Stimulated activated CD4-positive, alpha-beta T cell treated with anti-CD3 and anti-CD28 coated beads, TNF-alpha, amount 100 ng/mL, for 48 hours (primary cell): ENCODE measurements at places on chromosomes 2 and 18.

DNA sequence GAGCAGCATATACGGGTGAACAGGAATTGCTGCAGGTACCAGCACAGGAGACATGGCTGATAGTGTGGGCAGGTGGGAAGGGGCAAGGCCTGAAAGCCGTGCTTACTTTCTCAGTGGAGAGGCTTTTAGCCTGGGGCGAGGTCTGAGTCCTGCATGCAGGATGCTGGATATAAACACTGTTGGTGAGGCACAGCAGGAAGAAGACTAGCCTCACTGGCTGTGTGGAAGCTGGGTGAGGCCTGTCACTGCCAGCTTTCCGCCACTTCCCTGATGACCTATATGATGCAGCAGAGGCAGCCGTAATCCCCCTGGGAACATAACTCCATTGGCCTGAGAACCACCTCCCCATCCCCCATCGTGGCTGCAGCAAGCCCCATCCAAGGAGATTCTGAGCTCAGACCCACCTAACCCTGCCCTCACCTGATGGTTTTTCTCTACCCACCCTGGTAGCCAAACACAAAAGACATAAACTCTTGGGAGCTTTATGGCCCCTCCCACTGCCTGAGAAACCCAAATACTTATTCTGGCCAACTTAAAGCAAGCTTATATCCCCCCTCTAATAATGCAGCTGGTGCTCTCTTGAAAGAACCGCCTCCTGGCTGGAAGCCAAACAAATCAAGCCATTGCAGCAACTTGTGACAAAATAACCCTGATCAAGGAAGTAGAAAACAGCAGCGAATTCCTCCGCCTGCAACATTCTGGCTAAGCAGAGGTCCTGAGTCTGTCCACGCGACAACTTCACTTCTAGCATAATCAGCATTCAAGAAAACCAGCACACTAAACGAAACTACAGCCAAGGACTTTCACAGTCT lies 54.6 kb upstream of the DSC1 start:
- no peak for DNase-seq

GRCh38 chr2:181850936-181851560 lies 40.5 kb upstream of the ITPRID2 start:
- DNase-seq = no peak

- no peak for DNase-seq
Observed at GRCh38 chr2:186612555-186613440, 22.9 kb downstream of the ITGAV start.

- no peak for DNase-seq
Observed at GRCh38 chr2:38073211-38074057, 2.5 kb downstream of the CYP1B1 start.

GRCh38 chr18:7740821-7741220 lies 173.7 kb downstream of the PTPRM start:
- no peak for DNase-seq

DNA sequence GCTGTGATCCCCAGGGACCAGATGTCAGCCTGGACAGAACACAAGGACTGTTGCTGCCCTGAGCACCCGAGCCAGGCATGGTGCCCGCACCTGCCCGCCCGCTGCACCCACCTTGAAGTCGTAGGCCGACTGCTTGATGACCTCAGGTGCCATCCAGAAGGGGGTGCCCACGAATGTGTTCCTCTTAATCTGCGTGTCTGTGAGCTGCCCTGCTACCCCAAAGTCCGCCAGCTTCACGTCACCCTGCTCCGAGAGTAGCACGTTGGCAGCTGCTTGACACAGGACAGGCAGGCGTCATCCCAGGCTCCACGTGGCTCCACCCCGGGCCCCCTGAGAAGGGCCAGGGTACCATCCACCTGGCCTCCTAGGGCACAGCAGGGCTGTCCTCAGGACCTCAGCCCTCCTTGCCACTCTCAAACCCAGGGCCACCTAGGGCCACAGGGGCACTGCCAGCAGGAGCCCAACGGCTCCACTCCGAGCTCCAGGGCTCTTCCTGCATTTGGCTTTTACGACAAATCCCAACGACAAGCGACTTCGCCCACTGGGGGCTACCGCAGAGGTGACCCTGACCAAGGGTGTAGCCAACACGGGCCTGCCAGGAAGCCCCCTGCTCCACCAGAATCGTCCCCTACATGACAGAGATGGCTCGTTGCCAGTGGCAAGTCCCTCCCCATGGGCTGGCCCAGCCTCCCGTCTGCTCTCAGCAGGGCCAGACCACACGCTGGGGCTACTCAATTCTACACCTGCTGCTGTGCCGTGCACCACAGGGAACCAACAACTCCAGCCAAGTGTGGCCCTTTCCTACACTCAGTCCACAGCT lies 9.0 kb downstream of the STK25 start:
- DNase-seq = no peak

DNA sequence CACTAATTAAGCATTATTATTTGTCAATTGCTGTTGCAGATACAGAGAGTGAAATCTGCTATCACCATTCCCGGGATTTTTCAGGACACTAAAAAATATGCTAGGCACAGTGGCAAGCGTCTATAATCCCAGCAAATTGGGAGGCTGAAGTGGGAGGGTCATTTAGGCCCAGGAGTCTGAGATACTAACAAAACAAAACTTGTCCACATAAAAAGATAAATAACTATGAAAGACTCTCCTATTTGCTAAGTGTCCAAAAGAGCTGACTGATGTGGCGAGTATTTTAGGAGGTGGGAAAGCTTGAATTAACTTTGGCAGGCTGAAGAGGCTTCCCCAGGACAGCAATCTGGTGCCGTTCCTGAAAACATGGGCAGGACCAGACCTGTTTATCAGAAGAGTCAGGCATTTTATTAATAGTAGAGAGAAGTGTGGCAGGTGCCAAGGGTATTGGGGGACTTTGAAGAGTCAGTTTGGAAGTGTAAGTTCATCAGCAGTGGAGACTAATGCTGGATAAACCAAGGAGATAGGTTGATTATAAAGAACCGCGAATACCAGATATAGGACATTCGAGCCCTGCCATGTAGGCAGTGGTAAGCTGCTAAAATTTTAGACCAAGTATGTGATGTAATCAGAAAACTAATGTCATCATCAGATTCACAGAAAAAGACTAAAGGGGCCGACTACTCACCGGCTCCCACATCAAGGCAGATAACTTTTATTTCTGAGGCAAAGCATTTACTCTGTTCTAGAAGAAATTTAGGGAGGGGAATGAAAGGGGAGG lies 201.8 kb downstream of the EPHA4 start:
- DNase-seq = no peak

DNA sequence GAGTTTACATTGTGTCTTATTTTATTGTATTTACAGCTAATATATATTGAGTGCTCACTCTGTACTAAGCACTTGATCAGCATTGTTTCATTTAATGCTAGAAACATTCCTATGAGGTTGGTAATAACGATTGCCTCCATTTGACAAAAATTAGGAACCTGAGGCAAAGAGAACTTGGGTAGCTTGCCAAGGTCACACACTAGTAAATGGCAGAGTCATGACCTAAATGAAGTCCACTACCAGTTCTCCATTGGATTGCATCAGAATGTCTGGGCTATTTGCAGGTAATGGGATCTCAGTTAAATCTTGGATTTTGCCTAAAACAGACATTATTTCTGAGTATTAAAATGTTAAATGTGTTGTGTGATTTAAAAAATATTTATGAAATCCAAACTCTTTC lies 65.8 kb upstream of the CRIM1 start:
- DNase-seq = no peak

- no peak for DNase-seq
Observed at GRCh38 chr2:203016716-203017115, 2.0 kb downstream of the NBEAL1 start.

DNA sequence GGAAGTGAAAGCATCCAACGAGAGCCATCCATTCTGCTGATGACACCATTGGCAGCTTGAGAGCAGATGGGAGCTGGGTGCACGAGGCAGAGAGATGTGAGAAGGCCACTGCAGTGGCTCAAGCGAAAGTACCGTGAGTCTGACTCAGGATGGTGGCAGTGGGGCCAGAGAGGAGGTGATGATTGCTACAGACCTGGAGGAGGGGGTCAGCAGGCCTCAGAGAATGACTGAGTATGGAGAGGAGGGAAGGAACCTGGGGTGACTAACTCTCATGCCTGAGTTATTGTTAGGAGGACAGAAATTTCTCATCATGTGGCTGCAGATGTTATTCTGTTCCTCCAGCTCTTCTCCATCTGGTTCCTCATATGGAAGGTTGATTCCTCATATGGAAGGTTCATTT lies 8.8 kb upstream of the ZBTB7C start:
- DNase-seq = no peak

DNA sequence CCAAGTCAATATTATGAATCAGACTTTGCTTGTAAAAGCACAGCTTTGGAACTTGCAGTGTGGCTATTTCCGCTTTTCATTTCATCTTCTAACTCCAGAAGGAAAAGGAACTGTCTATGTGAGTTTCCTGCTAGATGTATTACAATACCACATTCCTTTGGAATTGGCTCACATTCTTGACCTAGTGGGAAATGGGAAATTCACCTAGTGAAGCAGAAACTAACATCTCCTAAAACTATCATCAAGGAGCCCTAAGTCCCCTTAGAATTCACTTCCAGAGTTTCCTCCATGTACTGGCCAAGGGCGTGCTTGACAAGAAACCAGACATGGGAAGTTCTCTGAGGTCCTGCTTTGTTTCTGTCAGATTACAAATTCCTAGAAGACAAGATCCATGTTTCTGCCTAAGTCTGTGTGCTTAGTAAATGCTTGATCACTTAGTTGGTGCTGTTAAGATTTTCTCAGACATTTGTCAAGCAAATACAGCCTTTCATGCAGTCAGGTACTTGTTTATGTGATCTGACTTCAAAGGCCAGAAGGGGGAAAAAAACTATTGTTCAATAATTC lies 275.7 kb upstream of the FN1 start:
- DNase-seq = no peak

DNA sequence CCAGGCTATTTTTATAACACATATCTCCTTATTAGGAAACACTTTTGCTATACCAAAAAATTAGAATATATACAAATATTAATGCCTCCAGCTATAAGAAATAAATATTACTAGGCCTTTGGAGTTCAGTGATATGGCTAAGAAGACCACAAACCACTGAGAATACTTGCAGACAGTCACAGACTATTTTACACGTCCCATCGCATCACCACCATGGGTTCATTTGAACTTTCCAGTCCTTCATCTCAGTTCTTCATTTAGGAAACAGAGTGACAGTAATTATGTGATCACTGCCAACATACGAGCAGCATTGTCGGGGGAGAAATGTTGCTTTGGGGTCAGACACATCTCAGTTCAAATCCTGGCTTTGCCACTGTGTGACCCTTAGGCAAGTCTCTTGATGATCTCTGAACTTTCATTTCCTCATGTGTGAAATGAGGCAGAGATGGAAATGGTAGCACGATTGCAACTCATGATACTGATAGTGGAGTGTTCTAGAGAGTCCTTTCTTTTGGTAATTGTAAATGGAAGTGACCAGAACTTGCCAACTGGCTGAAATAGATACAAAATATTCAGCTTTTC lies 138.9 kb upstream of the NRP2 start:
- DNase-seq = no peak

GRCh38 chr2:145653553-145653952 lies 1133.6 kb upstream of the ZEB2 start:
- DNase-seq = no peak

- no peak for DNase-seq
Observed at GRCh38 chr2:77567723-77568122, 45.5 kb upstream of the LRRTM4 start.

DNA sequence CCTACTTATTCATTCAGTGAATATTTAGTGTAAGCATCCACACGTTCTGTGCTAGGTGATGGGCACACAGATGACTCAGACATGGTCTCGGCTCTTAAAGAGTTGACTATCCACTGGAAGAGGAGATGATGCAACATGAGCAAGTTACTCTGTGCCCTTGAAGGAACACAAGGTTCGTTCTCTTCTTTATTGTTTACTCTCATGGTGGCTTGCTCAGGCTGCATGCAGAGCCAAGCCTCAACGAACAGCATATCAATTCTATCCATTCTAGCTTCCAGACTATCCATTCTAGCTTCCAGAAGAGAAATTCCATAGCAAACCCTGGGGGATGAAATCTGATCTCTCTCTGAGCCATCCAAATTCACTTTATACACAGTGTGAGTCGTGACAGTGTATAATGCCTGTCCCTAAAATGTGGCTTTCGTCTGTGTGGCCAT lies 68.1 kb upstream of the CTAGE1 start:
- no peak for DNase-seq

DNA sequence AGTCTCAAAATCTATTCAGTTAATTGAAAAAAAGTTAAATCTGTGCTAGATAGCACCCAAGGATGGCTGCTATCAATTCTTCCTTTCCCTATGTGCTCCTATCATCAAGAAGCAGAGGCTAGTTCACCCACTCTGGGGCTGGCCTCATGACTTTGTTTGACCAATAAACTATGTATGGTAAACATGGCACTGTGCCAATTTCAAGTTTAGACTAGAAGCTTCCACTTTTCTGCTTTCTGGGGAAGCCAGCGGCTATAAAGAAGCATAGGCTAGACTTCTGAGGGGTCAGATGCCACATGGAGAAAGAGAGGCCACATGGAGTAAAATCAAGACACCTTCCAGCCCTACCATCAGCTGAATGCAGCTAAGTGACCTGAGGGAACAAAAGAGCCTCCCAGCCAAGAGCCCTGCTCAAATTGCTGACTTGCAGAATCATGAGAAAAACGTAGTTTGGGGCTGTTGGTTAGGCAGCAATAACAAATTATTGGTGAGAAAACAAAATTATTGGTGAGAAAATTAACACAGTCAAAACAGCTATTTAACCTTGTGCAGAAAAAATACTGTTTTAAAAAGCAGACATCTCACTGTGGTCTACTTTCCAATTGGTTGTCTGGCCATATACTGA lies 86.5 kb upstream of the SLC14A2 start:
- no peak for DNase-seq

GRCh38 chr2:160672211-160672610 lies 178.6 kb upstream of the RBMS1 start:
- no peak for DNase-seq

- no peak for DNase-seq
Observed at GRCh38 chr2:84393829-84394228, 65.3 kb downstream of the SUCLG1 start.

DNA sequence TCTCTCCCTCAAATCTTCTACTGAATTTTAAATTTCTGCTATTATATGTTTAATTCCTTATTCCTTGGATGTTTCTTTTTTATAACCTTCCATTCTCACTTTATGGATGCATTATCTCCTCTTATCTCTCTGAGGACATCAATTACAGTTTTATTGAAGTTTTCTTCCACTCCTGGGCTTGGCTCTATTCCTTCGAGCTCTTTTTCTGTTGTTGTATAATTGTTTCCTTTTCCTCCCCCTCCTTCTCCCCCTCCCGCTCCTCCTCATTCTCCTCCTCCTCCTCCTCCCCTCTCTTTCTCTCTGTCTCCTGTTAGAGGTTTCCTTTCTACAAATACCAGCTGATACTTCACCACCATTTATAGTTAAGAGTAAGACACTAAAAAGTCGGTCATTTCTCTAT lies 209.8 kb downstream of the ZBTB7C start:
- no peak for DNase-seq

DNA sequence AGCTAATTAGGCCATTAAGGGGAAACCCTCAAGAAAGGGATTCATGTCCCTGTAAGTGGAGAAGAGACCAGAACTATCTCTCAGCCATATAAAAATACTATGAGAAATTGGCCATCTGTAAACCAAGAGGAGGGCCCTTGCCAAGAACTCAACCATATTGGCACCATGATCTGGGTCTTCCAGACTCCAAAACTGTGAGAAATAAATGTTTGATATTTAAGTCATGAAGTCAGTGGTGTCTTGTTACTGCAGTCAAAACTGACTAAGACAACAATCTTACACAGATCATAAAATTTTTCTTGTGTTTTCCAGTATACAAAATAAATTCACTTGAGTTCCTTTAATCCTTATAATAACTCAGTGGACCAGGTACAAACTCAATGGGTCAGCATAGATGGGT lies 589.8 kb upstream of the CDH2 start:
- DNase-seq = no peak

GRCh38 chr2:30135541-30135940 lies 11.3 kb upstream of the YPEL5 start:
- DNase-seq = no peak
